ENCODE measurements at places on chromosomes 4 and X.

DNA sequence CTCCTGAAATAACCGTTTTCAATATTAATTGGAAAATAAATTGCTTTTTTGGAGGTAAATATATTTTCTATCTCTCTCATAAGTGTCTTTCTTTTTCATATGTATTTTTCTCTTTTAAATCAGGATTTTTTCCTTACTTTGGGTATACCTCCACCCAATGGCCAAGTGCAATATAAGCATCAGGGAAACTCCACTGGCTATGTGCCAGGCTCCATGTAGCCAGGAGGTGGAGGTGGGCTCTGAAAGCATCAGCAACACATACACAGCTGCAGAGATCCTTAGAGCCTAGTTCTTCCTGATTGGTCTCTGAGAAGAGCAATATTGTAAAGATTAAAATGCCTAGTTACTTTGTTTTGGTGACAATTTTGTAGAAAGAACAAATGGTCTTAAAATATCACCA is 3.4 kb downstream of the GABRA2 start:
- no peak for DNase-seq

- DNase-seq = no peak
Measured at GRCh38 chrX:101605728-101606127, 12.1 kb downstream of the ARMCX6 start.

DNA sequence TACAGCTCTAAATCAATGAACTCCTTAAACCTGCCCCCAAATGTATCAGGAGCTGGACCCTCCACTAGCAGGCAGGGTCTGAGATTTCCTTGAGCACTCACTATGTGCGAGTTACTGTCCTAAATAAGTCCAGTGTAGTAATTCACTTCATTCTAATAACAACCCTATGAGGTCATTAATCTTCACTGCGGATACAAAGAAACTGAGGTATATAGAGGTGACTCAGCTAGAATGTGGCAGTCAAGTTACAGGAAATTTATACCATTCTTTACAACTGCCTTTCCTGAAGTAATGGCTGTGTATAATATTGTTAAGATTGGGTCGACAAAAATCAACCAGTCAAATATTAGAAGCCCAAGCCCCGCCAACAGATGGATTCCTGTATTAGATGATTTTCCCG is 473.9 kb upstream of the FTHL17 start:
- no peak for DNase-seq

- no peak for DNase-seq
Measured at GRCh38 chr4:160580581-160580980, 1477.7 kb downstream of the RAPGEF2 start.

- DNase-seq = no peak
Measured at GRCh38 chr4:187046471-187046870, 322.8 kb upstream of the FAT1 start.

GRCh38 chr4:175560604-175561003 is 251.5 kb downstream of the GPM6A start:
- no peak for DNase-seq

DNA sequence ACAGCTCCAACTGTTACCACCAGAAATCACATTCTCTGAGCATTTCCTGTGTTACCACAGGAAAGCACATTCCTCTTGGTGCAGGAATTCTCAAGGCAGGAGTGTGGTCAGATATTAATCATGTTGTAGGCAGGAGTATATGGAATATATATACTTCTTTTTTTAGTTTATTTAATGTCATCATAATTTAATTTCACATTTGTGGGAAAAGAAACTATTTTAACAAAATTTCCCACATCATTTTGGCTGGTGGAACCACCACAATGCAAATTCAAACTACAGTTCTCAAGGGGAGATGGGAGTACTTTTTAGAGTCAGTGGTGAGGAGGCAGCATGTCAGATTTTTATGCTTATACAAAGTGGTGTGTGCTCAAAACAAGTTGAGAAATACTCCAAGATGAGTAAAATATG is 139.0 kb downstream of the ATP10D start:
- no peak for DNase-seq

DNA sequence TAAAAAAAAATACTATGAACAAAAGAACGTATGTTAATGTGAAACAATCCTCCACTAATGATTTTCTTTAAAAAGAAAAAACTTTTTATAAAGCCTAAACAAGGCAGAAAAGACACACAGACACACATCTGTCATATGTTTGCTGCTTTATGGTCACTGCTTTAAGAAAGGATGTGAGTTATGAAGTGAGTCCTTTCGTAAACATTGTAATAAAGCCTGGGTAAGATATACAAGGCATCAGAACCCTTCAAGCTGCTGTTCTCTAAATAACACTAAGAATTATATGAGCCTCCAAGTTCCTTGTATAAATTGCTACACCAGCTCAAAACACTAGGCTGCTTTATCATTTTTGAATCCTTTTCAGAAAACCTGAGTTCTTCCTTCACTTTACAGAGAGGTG is 81.6 kb downstream of the FBXO8 start:
- DNase-seq = no peak

- no peak for DNase-seq
Measured at GRCh38 chr4:124745985-124746801, 33.7 kb upstream of the ANKRD50 start.

DNA sequence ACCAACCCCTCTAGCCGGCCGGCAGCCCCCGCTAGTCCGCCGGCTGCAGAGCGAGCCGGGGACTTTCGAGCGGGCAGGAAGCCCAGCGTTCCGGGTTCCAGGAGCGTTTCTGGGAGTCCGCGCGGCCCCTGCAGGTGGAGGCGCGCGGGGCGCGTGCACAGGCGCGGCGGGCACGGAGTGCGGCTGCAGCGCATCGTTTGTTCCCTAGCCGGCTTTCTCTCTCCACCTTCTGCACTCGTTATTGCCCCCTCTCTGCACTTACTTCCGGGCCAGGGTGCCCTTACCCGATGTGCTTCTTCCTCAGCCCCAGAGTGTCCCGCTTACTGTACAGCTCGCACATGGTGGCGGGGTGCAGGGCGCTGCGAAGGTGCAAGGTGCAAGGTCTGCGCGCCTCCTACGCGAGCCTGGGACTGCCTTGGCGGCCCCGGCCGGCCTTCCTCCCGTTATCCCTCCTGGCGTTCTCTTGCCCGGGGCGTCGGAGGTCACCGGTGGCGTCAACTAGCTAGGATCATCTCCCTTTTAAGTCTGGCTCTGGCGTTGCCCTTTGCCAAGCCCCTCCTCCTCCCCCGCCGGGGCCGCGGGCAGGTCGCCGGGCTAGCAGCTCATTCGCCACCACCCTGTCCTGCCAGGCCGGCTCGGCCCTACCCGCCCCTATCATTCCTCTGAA is at the start of gene ETNPPL:
Gene ETNPPL (minus strand): TSS at position 495 of the 667 bp plus-strand sequence. CDS start 155 bp downstream, at position 340.
- no peak for DNase-seq

DNA sequence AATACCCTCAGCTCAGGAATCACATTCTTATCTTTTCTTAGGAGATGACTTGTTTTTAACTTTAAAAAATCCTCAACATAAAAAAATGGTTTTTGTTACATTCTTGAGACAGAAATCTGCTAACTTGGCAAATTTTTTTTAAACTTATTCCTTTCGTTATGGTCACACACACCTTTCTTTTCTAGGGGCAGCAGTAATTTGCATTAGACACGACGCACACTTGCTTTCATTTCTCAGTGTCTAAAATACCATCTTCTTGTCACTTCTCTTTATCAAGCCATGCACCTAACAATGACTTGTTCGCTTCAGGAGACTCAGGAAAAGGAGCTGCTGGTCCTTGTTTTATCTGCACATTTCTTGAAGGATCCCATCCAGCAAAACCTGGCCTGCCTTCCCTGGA is 112.6 kb upstream of the TBL1X start:
- DNase-seq = no peak

DNA sequence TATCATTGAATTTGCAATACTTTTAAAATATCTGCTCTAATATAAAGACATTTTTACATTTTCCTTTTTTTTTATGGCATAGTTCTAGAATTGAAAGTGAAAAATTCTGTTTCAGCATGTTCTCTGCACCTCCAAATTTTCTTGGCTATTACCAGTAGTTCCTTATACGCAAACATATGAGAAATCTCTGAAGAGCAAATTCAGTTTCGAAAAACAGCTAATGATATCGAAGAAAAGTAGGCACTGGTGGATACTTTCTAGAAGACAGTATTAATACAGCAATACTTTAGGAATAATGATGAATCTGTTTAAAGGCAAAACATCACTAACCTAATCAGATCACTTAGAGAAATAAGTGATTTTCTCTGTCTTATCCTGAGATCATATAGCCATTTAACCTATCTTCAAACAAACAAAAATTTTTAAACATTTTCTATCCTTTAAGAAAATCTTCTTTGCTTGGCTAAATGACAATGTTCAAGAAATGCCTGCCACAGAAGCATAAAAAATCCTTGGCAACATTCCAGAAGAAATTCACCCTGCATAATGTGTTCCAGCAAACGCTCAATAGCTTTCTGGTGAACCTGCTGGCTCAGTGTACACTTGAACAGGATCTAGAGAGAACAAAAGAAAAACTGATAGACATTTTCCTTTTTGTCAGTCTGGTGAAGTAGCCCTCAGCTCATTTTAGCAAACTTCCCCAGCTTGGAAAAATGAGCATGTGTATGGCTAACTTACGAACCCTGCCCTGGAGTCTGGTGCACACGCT is 51.2 kb upstream of the KLF3 start:
- no peak for DNase-seq

Measured in stimulated activated CD8-positive, alpha-beta memory T cell treated with anti-CD3 and anti-CD28 coated beads, Interleukin-4, amount 100 ng/mL, for 1 hour (primary cell).